ENCODE measurements at places on chromosomes 7 and 10.
A peak's percentile ranks its signal among the peaks of the same experiment; 100 is the strongest.

DNA sequence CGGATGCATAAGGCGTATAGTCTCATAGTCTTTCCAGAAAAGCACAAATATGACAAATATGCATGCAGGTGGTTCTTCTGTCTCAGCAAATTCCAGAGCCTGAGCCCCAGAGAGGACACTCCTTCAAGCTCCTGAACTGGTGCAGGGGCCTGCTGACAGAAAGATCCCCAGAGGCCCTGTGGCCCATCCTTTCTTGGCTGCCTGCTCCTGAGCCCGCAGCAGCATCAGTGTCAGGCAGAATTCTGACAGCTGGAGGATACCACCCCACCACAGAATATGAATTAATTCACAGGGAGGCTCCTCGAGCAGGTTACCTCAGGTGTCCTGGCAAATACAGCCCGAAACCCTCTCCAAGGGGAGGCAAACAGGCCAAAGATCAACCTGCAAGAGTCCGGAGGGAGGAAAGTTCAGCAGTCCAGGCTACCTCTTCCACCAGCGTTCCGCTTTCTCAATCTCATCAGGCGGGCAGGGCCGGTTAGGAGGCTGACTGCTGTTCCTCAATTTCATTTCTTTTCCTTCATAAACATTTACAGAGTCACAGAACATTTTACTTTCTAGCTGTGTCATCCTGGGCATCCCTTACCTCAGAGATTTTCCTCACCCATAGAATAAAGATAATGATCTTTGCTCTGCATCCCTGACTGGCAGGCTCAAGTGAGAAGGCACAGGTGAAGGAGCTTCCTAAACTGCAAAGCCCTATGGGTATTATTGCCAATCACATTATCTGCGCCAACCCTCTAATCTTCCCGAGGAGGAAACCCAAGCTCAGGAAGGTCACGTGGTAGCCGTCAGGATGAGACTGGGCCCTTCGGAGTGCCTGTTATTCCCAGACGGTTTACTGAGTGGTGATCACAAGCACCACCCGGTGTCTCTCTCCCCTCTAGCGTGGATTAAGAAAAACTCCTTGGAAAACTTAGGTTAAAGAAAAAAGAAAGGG is 1.4 kb downstream of the DNAJB12 start:
- no peak for DNase-seq

- DNase-seq = no peak
Observed at GRCh38 chr7:144747936-144748335, 87.9 kb downstream of the TPK1 start.

DNA sequence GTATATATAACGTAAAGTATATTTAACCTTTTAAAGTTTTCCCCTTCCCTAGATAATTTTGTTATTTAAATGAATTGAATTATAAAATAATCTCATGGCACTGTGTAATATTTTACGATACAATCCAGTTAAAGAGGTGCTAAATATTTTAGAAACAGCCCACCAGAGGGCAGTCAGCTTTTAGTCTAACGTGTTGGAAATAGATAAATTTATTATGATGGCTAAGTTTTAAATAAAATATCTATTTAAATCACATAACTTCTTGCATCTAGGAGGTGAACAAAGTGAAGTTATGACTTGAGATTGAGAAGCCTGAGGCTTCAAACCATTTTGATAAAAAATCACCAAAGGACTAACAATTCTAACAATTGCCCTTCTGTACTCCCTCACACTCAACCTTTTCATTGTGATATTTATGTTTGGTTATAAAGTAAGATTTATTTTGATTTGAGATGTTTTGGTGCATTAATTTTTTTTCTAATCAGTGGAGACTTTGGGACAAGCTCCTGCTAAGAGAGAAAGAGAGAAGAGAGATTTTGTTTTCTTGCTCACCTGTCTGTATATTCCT is 171.5 kb upstream of the SP4 start:
- DNase-seq = peak; percentile 5

- no peak for DNase-seq
Observed at GRCh38 chr10:3740157-3740871, 44.7 kb downstream of the KLF6 start.

GRCh38 chr7:33554046-33554445 is 351.3 kb upstream of the BMPER start:
- no peak for DNase-seq

DNA sequence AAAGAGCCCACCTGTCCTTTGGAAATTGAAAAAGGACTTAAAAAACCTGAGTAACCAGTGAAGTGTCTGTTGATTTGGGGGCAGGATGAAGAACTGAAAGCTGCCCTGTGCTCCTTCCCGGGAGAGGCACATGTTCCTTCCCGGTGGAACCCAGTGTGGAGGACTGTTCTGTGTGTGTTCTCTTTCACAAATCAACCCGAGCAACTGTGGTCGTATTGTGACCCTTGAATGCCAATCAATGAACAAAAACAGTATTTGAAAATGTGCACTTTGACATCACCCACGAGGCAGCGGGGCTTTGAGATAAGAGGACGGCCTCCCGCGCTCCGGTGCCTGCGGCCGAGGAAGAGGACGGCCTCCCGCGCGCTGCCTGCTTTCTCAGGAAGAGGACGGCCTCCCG is 139.0 kb downstream of the VIPR2 start:
- DNase-seq = no peak

DNA sequence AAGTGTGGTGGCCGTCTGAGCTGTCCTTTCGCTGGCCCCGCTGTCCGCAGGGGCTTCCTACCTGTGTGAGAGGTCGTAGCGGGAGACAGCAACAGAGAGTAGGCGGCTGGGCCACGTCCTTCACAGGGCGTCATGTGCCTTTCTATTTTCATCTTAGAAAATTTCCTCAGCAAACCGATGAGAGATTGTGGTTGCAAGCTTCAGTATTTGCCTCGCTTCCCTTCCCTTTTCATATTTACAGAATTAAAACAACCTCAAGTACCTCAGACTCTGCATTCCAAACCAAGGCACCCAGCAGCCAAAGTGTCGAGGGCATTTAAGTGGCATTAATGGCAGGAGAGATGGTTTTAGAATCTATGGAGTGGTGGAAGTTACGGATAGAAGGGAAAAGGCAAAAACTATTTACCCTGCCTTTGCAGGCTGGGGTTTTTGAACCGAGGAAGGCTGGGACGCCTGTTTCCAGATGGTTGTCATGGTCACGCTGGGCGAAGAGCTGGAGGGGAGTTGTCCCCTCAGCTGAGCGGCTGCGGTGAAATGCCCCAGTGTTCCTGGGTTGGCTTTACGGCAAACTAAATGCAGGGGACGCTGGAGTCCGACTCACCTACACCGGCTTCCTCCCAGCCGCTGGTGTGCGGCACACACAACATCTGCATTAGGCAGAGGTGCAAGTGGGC is 41.9 kb downstream of the WIPI2 start:
- no peak for DNase-seq

DNA sequence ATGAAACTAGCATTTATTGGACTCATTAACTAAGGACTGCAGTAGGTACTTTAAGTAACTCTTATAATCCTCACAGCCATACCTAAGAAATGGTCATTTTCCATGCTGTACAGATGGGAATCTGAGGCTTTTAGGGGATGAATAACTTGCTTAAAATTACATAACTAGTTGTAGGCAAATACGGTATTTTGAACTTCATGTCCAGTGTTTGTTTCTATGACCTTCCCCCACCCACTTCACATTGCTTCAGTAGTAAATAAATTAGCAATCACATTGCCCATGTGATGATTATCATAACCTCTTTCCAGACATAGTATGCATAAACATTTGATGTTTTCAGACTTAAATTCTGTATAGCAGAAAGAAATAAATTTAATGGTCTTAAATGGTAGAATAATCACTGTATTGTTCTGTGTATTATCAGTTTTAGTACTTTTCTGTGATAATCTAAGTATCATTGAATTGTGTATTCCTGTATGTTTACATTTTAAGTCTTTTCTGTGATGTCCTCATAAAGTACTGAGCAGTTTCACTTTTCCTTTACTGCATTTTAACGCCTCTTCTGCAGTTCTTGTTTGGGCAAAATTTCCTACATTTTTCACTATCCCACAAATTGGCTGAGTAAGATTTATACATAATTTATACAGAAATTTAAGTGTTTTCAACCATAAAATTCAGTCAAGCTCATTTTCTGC is 48.3 kb downstream of the ANKIB1 start:
- no peak for DNase-seq

DNA sequence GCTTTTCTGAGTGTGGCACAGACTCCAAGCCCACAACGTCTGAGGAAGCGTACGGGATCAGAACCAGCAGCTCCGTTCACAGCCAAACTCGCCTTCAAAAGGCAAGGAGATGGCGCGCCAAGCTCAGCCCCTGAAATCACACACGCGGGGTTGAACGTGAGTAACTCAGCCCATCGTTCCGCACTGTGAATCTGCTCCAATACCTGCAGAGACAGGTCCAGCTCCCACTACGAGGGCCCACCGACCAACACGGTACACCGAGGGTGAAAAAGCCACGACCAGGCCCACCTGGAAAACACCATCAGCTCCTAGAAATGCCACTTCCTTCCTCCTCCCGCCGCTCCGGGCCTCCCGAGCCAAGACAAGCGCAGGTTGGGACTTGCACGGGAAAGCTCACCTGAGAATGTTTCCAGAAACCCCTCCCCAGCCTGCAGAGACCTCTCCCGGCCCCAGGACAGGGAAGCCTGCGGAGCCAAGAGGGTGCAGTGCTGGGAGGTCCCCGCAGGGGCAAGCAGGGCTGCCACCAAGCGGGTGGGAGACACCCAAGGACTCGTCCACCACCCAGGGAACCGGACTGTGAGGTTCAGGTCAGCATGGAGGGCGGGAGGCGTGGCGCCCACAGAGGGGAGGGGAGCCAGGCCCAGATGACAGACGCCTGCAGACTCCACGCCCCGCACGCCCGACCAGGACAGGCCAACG is 93.9 kb upstream of the PDGFA start:
- no peak for DNase-seq

DNA sequence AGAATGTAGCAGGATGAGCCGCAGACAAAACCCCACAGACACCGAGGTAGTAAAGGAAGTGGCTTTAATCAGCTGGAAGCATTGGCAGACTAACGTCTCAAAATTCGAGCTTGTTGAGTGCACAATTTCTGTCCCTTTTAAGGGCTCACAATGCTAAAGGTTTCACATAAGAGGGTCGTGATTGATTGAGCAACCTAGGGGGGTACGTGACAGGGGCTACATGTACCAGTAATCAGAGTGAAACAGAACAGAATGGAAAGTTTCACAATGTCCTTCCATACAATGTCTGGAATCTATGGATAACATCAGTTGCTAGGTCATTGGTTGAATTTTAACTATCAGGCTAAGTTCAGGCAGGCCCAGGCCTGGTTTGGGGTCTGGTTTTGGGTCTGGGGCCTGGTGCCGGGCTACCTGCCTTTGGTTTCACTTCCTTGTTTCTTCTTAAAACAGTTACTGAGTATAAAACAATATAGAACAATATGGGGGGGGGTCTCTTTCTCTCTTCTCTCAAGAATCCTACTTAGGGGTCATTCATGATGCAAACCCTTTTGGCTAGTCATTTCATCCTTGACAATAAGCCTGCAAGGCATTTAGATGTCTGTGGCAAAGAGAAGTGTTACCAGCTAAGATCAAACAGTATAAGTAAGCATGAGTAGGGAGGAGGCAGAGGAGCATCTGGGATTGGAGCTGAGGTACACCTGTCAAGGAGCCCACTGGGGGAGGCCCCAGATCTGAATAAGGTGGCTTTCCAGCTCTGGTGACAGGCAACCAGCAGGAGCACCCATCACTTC is 364.1 kb downstream of the TNS3 start:
- no peak for DNase-seq

GRCh38 chr7:39761449-39761848 is 138.1 kb downstream of the RALA start:
- no peak for DNase-seq

DNA sequence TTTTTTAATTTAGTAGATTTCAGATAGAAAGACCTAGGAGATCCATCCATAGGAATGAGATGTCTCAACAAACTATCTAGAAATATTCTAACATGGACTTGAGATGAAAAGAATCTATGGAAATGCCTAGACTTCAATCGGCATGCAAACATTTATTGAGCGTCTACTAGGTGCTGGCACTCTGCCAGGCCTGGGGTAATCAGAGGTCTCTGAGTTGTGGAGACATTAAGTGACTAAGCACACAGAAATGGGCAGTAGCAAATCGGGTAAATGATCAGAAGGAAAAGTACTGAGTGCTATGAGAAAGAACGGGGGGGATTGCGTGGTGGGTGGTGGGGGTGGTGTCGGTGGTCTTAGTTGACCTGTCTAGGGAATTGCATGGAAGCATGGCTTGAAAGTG is 466.6 kb downstream of the GALNT17 start:
- DNase-seq = no peak

- DNase-seq = no peak
Observed at GRCh38 chr10:123622381-123622780, 43.8 kb upstream of the GPR26 start.

DNA sequence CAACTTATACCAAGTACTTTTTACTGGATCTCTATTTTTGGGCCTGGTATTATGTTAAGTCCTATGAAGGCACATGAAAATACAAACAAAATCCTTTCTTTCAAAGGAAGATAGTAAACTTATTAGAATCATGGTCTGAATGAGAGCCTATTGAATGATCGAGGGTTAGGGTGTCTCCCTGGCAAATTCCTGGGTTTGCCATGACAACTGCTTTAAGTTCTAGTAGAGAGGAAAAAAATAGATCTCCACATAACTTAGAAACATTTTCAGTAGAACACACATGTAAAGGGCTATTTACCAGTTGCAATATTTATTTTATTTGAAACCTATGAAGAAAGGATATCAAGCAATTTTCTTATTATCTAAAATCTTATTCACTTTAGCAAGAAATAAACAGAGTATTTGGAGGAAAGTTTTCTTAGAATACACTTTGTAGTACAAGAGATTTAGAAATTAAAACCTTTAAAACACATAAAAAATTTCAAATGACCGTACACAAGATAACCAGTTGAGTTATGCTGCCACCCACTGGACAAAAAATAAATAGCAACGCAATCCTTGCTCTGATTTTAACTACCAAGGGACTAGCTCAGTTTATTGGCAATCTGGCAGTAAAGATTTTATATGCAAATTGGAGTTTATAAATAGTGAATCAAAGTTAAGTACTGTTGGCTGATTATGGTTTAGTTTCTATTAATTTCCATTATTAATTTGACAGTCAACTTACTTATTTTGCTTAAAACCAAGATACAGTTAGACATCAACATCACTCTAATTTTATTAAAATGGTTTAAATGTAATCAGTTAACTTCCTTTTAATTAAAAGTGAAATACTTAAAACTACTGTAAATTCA is 33.9 kb downstream of the CACUL1 start:
- DNase-seq = peak; percentile 71

DNA sequence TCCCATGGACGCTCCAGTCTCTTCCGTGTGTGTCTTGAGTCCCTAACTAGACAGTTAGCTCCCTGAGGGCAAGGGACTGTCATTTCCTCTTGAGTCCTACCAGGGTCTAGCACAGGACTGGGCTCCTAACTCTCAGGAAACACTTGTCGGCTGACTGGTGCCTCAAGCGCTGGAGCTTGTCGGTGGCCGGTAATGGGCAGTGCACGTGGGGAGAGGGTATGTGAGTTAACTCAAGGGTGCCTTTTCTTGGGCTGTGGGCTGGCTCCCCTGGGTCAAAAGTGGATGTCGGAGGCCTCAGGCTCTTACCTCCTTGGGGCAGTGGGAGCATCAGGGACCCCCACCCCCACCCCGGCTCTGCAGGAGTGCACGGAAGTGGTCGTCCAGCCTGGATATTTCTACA is 32.9 kb downstream of the ZNF775 start:
- no peak for DNase-seq
